Sciatic nerve (tissue), 2 donors: ENCODE measurements at places on chromosomes 16 and 17. TPM values are rescaled to one million over a fixed set of nuclear protein-coding genes. Genes with fewer than 3 reads are reported as not detected.

Gene KRTAP2-3
- not detected for total RNA-seq

Gene SUMO2
- total RNA-seq, result 296 TPM

Gene CCL1
- total RNA-seq, result not detected

Gene CCDC200
- total RNA-seq, result 0.62 TPM

Gene ZNF423
- total RNA-seq, result 25.3 TPM

Gene AGRP
- total RNA-seq, result not detected

GRCh38 chr16:56514845-56515244 is 5.0 kb downstream of the BBS2 start:
- no peak for DNase-seq

DNA sequence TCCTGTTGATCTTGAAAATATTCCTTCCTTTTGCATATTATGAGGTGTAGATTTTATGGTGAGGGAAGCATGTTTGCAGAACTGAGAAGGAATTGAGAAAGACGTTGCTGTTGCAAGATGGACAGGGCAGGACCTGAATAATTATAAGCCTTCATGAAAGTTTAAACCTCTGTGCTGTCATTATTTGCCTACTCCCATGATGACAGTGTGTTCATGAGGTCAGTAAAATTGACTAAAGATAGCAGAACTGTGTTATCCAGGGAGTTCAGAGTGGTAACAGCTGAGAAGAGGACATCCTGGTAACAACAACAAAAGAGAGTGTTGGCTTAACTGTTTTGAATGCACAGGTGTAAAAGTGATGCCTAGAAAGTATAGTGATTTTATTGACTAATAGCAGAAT is 45.3 kb upstream of the HLF start:
- DNase-seq, result no peak

DNA sequence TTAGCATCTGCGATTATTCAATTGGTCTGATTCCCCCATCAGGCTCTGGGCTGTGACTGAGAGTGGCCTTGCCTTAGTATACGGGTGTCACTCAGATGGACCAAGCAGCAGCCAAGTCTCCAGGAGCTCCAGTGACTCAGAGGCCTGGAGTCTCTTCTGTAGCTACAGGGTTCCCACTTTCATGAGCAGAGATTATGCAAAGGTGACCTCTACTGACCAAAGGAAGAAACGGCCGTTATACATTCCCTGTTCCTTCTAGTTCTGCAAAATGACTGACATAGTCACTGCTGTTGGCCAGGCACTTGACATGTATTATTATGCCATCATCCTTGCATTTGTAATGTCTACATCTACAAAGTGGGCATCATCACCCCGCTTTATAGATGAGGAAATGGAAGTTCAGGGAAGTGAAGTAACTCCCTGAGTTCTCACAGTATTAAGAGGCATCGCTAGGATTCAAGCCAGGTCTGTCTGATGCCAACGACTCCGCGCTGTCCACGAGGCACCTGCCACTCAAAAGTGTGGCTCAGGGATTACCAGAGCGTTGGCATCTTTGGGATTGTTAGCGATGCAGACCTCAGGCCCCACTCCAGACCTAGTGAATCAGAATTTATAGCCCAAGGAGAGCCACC is 23.3 kb downstream of the SLC38A7 start:
- DNase-seq, result no peak

GRCh38 chr17:79664930-79665737 is 54.3 kb upstream of the RBFOX3 start:
- peak; percentile 75 for DNase-seq

- DNase-seq, result no peak
Observed at GRCh38 chr17:29084541-29085146, 41.7 kb downstream of the PIPOX start.

DNA sequence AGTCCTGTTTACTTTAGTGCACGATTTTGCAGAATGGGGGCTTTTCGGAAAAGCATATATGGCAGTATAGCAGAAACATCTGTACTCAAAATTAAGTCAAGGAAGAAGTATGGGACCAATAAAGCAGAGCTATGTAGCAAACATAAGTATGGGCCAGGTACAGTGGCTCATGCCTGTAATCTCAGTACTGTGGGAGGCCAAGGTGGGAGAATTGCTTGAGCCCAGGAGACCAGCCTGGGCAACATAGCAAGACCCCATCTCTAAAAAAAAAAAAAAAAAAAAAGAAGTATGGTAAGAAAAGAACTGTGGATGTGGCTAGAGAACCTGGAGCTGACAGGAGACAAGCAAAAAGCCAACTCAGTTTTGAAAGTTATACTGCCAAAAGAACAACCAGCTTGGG is 36.1 kb downstream of the ZNF652 start:
- DNase-seq, result no peak

DNA sequence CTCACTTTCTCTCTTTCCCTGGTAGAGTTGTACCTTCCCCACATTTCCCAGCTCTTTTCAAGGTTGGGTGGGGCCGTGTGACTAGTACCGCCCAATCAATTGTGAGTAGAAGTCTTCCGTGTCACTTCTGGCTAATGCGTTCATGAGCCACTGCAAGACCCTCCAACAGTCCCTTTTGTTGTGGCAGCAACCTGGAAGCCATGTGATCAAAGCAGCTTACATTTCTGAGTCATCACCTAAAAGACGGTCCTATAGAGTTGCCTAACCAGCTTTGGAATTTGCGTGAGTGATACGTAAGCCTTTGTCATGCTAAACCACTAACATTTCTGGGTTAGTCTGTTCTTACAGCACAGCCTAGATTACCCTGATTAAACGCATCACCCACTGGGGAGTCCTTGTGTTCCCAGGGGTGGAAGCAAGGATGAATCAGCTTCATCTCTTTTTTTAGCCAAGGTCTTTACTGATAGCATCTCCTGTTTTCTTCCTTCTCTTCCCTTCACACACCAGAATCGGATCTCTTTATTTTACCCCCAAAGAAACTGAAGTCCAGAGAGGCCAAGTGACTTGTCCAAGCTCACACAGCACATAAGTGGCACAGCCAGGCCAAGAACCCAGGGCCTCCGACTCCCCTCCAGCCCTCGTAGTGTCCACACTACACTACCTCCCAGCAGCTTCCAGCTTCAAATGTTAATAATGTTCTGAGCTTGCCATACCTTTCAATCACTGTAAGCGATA is 366.3 kb upstream of the XYLT1 start:
- DNase-seq, result no peak

GRCh38 chr16:57639172-57639887 is 10.9 kb downstream of the ADGRG1 start:
- no peak for DNase-seq

- no peak for DNase-seq
Observed at GRCh38 chr17:59365383-59365981, 34.0 kb downstream of the YPEL2 start.

- DNase-seq, result no peak
Observed at GRCh38 chr17:7611635-7612293, 2.9 kb downstream of the FXR2 start.

GRCh38 chr17:9204637-9205329 is 183.5 kb downstream of the NTN1 start:
- no peak for DNase-seq

GRCh38 chr16:3829631-3830536 is 50.6 kb downstream of the CREBBP start:
- DNase-seq, result no peak

DNA sequence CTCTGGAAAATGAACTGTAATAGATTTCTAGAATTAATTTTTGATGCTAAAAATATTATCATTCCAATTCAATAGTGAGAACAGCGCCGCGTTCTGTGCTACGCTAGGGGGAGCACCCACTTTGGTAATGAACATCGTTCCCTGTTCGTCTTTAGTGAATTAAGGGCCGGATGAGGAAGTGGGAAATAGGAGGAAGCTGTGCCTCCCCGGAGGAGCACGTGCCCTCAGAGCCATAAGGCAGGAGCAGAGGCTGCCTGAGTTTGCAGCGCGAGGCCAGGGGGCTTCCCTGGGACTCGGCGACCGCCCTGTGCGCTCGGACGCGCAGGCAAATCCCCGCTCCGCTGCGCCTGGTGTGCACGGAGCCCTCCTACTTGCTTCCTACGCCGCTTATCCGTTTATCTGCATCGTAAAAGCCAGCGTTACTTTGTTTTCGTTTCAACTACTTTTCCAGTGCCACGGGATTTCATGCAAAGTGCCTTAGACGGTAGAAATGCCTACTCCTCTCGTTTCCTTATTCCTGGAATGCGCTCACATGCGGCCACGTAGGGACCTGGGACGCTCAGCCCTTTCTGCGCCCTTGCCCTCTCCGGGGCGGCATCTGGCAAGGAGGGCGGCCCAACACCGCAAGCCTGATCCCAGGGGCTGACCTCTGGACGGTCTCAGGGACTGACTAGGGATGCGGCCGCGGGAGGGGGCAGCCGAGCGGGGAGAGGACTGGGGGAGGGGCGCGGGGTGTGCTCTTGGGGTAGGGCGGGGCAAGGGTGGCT is 76.4 kb downstream of the KCNJ12 start:
- peak; percentile 67 for DNase-seq
